Stimulated activated CD4-positive, alpha-beta T cell treated with anti-CD3 and anti-CD28 coated beads, Interleukin-2, amount 100 ng/mL, for 48 hours (primary cell): ENCODE measurements at places on chromosomes 1 and 21.

DNA sequence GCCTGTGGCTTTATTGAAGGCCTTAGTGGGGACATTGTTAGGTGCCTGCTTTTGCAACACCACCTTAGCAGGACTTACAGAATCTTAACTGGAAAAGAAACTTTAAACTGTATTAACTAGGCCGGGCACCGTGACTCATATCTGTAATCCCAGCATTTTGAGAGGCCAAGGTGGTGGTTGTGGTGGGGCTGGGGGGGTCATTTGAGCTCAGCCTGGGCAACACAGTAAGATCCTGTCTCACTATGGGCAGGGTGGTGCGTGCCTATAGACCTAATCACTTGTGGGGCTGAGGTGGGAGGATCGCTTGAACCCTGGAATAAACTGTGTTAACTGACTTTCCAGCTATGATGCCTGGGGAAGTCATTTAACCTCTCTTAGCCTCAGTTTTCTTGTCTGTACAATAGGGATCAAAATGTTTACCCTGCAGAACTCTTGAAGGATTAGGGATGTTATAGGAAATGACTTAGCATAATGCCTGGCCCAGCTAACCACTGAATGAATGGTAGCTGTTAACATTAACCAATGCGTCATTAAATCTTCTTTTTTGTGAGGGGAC, 39.5 kb downstream of the IER5 start:
- no peak for DNase-seq

DNA sequence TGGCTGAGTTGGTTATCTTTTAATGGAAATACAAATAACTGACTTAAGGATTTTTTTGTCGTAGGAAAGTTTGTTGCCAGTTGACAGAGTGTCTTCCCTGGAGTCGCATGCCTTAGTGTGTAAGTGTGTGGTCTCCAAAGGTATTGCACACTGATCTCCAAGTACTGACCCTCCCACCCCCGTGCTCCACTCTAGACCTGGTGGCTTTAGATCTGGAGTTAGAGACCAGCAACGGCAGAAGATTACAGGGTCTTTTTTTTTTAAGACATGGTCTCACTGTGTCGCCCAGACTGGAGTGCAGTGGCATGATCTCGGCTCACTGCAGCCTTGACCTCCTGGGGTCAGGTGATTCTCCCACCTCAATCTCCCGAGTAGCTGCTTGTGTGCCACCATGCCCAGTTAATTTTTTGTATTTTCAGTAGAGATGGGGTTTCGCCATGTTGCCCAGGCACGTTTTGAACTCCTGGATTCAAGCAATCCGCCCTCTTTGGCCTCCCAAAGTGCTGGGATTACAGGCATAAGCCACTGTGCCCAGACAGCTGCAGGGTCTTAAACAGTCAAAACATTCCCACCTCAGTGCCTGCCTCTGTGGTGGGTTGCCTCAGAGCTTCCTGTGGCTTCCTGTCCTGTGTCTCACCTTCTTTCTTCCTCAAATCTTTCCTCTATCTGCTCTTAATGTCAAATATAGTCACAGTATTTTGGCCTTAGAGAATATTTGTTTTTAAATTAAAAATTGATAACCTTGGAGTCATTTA, 6.9 kb downstream of the TRAPPC10 start:
- no peak for DNase-seq

- no peak for DNase-seq
Observed at GRCh38 chr1:102529446-102529845, 532.7 kb upstream of the OLFM3 start.

DNA sequence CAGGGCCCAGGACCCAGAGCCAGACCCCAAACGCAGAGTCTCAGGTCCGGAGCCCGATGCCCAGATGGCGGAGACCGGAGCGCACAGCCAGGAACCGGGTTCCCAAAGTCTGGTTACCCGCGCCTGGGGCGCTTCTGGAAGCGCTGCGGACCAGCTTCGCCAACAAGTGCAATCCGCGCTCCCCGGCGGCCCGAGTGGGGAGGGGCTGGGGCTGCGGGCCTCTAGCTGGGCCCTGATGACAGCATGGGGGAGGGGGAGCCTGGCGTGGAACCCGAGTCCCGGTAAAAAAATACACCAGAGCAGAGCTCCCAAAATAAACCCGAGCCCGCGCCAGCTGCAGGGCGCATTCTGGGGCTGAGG, 494 bp downstream of the NT5C1A start:
- no peak for DNase-seq

GRCh38 chr21:27675306-27675705, 708.4 kb upstream of the ADAMTS5 start:
- no peak for DNase-seq
